CD4-positive, alpha-beta memory T cell (primary cell): ENCODE measurements at places on chromosomes 4 and X. TPM values are rescaled to one million over a fixed set of nuclear protein-coding genes. Genes with fewer than 3 reads are reported as not detected.

ANXA3 gene
- total RNA-seq, result not detected

KDR gene
- not detected for total RNA-seq

GABRB1 gene
- total RNA-seq, result not detected

NEUROG2 gene
- total RNA-seq, result not detected

SLC35A2 gene
- total RNA-seq, result 15.8 TPM

GDPD2 gene
- not detected for total RNA-seq

USP26 gene
- total RNA-seq, result not detected

DNA sequence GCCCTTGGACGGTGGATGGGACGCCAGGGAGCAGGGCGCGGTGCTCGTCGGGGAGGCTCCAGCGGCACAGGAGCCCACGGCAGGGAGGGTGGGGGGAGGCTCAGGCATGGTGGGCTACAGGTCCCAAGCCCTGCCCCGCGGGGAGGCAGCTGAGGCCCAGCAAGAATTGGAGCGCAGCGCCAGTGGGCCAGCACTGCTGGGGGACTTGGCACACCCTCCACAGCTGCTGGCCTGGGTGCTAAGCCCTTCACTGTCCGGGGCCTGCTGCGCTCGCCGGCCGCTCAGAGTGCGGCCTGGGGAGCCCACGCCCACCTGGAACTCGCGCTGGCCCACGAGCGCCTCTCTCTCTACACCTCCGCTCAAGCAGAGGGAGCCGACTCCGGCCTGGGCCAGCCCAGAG is 8.6 kb downstream of the CD38 start:
- no peaks in the 10 kb centered on the region for H3K36me3 ChIP-seq
- peaks cover 4% of the 10 kb centered on the region for H3K4me1 ChIP-seq
- H3K27me3 ChIP-seq, result no peaks in the 10 kb centered on the region

- no peak overlapping the region for H3K4me3 ChIP-seq
- H3K36me3 ChIP-seq, result no peaks in the 10 kb centered on the region
- no peak for DNase-seq
- no peaks in the 10 kb centered on the region for H3K27me3 ChIP-seq
Measured at GRCh38 chr4:39641451-39641850, 2.8 kb upstream of the SMIM14 start.

DNA sequence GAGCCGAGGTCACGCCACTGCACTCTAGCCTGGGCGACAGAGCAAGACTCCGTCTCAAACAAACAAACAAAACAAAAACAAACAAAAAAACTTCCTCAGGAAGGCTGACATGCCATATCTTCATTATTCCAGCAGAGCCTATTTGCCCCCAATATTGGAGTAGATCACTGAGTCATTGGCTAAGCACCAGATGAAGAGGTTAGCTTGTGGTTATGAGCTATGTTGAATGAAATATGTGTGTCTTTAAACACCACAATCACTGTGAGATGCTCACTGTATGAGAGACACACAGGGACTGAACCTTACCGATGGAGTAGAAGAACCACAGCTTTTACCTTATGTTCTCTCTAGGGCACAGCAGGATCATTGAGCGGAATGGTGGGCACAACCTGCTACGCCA is 122.1 kb upstream of the EOLA2 start:
- H3K4me3 ChIP-seq, result no peak overlapping the region
- no peaks in the 10 kb centered on the region for H3K4me1 ChIP-seq
- H3K36me3 ChIP-seq, result no peaks in the 10 kb centered on the region

GRCh38 chr4:112852601-112853000 is 196.9 kb upstream of the ANK2 start:
- no peak overlapping the region for H3K4me3 ChIP-seq
- H3K27me3 ChIP-seq, result no peaks in the 10 kb centered on the region
- no peak overlapping the region for H3K27ac ChIP-seq

DNA sequence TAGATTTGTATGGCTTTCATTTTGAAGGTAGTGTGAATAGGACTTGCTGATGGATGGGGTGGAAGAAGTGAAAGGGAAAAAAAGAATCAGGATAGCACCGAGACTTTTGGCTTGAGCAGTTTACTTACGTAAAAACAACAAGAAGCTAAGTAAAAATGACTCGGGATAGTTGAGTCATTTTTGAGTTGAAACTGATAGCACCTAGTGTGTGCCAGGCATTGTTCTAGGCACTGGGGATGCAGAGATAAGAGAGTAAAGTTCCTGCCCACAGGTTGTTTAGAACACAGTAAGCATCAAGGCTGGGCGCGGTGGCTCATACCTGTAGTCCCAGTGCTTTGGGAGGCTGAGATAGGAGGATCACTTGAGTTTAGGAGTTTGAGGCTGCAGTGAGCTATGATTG is 34.7 kb downstream of the ADD1 start:
- no peaks in the 10 kb centered on the region for H3K27me3 ChIP-seq
- no peak overlapping the region for H3K27ac ChIP-seq
- H3K4me3 ChIP-seq, result no peak overlapping the region
- peaks cover 7% of the 10 kb centered on the region for H3K4me1 ChIP-seq
- peaks cover 33% of the 10 kb centered on the region for H3K36me3 ChIP-seq

DNA sequence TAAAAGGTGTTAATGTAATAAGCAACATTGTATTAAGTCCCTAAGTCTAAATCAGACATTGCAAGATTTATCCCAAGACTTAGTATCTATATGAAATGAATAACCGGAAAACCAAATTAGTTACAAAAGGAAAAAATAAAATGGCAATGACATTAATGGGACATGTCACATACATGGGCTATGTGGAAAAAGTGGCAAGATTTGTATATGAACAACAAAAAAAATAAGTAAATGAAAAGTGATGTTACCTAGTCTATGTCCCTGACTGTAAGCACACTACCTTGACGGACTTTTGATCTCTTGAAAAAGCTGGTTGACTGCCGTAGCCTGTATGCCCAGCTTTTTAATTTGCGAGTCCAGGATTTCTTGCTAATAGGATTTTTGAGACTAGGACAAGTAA is 55.5 kb upstream of the FAM120C start:
- no peaks in the 10 kb centered on the region for H3K27me3 ChIP-seq
- H3K36me3 ChIP-seq, result no peaks in the 10 kb centered on the region
- H3K27ac ChIP-seq, result no peak overlapping the region
- no peak for DNase-seq
- no peak overlapping the region for H3K4me3 ChIP-seq
- H3K4me1 ChIP-seq, result no peaks in the 10 kb centered on the region

GRCh38 chrX:70231666-70232065 is 2.8 kb upstream of the AWAT1 start:
- H3K27me3 ChIP-seq, result no peaks in the 10 kb centered on the region
- no peak overlapping the region for H3K4me3 ChIP-seq
- no peaks in the 10 kb centered on the region for H3K36me3 ChIP-seq
- H3K4me1 ChIP-seq, result no peaks in the 10 kb centered on the region
- no peak for DNase-seq

GRCh38 chr4:54542540-54543041 is 115.2 kb upstream of the KIT start:
- H3K36me3 ChIP-seq, result no peaks in the 10 kb centered on the region
- no peaks in the 10 kb centered on the region for H3K4me1 ChIP-seq
- no peak overlapping the region for H3K27ac ChIP-seq
- H3K4me3 ChIP-seq, result no peak overlapping the region

- no peaks in the 10 kb centered on the region for H3K36me3 ChIP-seq
- no peak for DNase-seq
- no peak overlapping the region for H3K4me3 ChIP-seq
- H3K27me3 ChIP-seq, result no peaks in the 10 kb centered on the region
- H3K4me1 ChIP-seq, result no peaks in the 10 kb centered on the region
Measured at GRCh38 chr4:14621731-14622463, 380.4 kb upstream of the CPEB2 start.

DNA sequence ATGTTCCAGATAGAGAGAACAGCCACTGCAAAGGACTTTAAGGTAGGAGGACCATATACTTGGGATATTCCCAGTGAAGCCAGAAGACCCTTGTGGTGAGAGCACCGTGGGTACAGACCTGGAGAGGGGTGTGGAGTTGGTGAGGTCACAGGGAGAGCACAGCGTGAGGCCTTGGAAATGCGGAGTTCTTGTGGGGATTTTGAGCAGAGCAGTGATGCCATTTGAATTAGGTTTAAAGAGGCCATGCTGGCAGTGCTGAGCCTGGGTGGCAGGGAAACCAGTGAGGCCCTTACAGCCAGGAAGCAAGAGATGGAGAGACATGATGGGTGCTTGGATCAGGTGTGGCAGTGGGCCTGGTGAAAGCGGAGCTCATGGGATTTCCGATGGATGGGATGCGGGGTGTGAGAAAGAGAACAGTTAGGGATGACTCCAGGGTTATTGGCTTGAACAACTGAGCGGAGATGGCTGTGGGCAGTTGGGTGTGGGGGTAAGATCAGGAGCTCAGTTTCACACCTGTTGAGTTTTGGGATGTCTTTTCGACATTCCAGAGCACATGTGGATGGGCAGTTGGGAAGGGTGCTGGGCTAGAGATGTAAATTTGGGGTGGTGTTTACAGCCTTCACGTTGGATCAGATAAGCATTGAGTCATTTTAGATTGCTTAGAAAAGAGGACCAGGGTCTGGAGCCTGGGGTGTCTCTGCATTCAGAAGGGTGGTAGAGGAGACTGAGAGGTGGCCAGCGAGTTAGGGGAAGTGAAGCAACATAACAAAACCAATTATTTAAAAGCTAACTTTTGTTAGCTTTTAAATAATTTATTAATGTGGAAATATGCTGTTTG is 68.9 kb downstream of the TMEM131L start:
- no peak for DNase-seq
- H3K36me3 ChIP-seq, result no peaks in the 10 kb centered on the region
- no peak overlapping the region for H3K4me3 ChIP-seq
- peak overlapping the region; percentile 23 for H3K27ac ChIP-seq
- peaks cover 97% of the 10 kb centered on the region for H3K4me1 ChIP-seq

GRCh38 chr4:53026233-53026632 is 164.1 kb downstream of the RASL11B start:
- no peak overlapping the region for H3K27ac ChIP-seq
- H3K4me1 ChIP-seq, result no peaks in the 10 kb centered on the region
- no peaks in the 10 kb centered on the region for H3K27me3 ChIP-seq
- no peak for DNase-seq
- no peak overlapping the region for H3K4me3 ChIP-seq

GRCh38 chr4:186192066-186192612 is 772 bp downstream of the CYP4V2 start:
- H3K4me3 ChIP-seq, result peak overlapping the region; percentile 79
- H3K27me3 ChIP-seq, result no peaks in the 10 kb centered on the region
- H3K36me3 ChIP-seq, result peaks cover 4% of the 10 kb centered on the region
- peak overlapping the region; percentile 90 for H3K27ac ChIP-seq
